ENCODE measurements at places on chromosomes 16 and 17.

DNA sequence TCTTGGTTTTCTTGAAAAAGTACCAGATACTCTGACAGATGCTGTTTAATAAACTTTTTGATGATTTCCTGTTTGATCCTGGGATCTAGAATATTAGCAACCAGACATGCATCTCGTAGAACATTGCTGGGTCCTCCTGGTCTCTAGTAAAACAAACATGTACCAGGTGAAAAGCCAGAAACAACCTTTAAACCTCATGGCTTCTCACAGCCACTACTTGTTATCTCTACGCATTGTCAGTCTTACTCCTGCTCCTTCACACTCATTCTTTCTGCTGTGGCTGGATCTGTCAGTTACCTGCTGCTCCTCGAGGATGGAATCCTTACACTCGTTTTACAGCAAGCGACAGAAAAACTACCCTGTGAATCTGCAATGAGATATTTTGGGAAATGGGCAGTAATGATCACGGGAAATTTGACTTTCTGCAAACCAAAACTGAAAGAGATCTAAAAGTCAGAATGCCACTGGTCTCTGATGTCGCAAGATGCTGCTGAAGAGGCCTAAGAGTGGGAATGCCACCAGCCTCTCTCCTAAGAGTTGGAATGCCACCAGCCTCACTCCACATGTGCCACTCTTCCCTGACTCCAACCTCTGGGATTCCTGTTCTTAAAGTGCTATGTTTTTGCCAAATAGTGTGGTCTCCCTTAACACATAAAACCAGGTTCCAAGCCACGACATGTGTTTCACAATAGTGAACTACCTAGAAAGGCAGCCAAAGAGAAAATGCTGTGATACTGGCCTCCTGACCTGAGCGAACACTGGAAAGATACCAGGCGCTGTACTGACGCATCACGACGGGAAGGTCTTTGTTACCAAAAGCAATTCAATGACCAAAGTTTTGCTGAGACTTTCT, 86.3 kb downstream of the VPS53 start:
- no peak for ATAC-seq

- no peak for ATAC-seq
Observed at GRCh38 chr17:8153957-8154607, 1.9 kb upstream of the PER1 start.

GRCh38 chr16:82010649-82011048, 621 bp downstream of the SDR42E1 start:
- ATAC-seq = peak; percentile 40

DNA sequence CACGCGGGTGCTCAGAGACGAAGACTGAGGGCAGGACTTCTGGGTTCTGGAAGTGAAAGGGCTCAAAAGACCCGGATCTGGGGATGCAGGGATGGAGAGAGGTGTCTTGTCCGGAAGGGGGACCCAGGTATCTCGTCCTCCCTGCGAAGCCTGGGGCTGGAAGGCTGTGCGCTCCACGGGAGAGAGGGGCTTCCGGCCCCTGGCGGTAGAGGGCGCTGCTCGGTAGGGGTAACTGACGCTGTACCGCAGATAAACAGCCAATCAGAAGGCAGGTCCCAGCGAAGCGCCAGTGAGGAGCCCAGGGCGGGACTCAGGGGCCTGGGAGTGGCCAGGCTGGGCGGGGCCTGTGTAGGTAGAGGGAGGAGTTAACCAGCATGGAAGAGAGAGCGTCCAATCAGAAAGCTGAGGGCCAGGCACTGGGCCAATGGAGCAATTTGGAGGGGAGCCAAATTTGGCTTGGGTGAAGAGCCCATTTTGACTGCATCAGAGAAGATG, 804 bp downstream of the TGFB1I1 start:
- ATAC-seq = no peak

GRCh38 chr17:49556223-49556943, 19.3 kb upstream of the NXPH3 start:
- ATAC-seq = peak; percentile 98

GRCh38 chr17:74484066-74484465, 17.6 kb downstream of the CD300A start:
- no peak for ATAC-seq

DNA sequence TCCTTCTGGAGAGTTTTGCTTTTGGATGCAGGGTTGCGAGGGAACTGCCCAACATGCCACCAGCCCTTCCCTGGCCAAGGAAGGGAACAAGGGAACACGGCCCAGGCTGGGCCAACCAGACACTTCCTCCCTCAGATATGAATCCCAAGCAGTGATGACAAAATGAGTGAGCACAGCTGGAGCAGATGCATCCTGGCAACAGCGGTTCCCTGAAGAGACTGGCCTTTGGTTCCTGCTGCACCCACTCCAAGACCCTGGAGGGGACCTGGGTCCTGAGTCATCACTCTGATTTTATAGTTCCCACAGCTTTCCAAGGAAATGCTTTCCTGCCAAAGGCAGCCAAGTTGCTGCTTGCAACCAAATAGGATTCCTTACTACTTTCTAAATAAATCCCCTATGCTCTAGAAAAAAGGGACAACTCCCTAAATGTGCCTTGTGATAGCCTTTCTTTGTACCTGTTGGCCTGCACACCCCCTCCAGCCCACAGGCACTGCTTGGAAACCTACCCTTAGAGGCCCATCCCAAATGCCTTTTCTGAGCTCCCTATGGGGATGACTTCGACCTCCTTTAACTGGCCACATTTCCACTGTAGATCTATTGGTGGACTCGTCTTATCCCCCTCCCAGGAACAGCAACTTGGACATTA, 5.3 kb downstream of the ST3GAL2 start:
- no peak for ATAC-seq

- no peak for ATAC-seq
Observed at GRCh38 chr17:61005358-61005757, 327.7 kb downstream of the BCAS3 start.

GRCh38 chr16:339680-340079, 12.8 kb downstream of the AXIN1 start:
- peak; percentile 38 for ATAC-seq

DNA sequence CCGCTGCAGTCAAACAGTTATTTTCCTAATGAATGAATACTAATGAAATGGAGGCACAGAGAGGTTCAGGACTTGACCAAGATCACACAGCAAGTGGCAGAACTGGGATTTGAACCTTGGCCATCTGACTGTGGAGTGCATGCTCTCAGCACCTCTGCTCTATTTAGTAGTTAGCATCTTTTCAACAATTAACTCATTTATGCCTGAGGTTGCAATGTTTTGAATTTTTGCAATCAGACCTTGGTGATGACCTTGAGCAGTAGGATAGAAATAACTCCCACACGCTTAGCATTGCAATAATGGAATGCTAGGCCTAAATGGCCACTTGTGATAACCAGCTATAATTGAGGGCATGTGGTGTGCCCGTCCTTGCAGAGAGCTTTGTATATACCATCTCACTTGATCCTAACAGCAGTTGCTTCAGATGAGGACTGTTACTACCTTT, 31.0 kb downstream of the NAGPA start:
- ATAC-seq = no peak

DNA sequence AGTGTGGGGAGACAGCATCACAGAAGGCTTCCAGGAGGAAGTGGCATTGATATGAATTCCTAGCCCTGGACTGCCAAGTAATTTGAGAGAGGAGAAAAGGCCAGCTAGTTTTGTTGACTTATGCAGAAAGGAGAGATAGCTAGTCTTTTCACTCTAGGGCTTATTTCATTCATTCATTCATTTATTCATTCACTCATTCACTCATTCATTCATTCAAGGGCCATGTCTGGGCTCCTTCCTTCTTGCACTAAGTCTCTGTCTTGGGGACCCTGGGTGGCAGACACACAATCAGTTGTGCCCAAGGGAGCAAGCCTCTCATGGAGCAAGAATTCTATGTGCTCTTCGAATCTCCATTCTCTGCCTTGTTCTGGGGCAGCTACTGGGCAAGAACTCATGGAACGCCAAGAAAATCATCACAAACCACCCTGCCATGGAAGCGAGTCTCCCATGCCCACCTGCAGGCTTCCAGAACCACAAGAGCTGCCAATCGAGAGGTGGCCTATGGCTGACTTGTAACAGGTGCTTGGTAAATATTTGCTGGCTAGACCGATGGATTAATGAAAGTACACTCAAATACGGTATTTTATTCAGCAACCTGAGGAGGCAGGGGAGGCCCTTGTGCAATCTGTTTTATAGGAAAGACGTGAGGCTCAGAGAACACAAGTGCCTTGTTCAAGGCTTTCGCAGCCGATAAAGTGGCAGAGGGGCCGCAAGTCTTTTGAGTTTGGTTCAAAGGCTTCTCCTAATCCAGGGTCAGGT, 223.6 kb downstream of the XYLT1 start:
- ATAC-seq = no peak

- no peak for ATAC-seq
Observed at GRCh38 chr16:77383606-77384187, 51.1 kb downstream of the ADAMTS18 start.

- no peak for ATAC-seq
Observed at GRCh38 chr16:52825892-52826291, 226.8 kb downstream of the CHD9NB start.

GRCh38 chr16:28072087-28072486, 8.6 kb upstream of the GSG1L start:
- ATAC-seq = no peak

- ATAC-seq = no peak
Observed at GRCh38 chr16:7579454-7579853, 246.8 kb downstream of the RBFOX1 start.

DNA sequence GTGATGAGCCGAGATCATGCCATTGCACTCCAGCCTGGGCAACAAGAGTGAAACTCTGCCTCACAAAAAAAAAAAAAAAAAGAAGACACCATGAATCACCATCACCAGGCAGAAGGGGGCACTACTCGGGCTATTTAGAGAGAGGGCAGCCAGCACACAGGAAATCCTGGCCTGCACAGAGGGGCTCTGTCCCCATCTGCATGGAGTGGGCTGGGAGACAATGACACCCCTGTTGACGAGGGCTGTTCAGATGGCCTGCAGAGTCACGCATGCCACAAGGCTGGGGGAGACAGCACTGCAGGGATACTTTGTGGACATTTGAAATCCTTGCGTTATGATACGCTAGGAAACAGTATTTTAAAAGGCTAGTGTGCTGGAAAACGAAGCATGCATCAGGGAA, 48.3 kb downstream of the CUEDC1 start:
- no peak for ATAC-seq

DNA sequence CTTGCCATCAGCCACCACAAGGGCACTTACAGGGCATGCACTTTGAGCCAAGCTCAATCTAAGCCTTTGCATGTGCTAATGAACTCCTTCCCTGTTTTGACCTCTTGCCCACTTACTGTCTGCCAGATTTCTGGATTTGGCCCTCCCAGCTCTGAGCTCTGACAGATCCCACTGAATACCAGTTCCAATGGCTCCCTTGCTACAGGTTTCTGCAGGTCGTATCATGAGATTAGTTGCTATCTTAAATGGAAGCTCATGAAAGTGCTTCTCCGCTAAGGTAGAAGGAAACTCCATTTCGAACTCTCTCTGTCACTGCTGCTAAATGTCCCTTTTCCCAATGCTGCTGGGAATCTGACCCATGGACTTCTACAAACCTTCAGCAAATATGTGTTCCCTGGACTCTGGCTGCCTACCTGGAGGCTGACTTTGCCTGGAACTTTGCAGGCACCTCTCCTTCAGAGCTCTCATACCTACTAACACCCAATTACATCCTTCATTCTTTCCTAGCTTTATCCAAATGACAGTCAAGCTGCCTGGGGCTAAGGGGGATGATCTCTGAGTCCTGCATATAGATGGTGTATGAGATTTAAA, 23.5 kb upstream of the TOB1 start:
- no peak for ATAC-seq

DNA sequence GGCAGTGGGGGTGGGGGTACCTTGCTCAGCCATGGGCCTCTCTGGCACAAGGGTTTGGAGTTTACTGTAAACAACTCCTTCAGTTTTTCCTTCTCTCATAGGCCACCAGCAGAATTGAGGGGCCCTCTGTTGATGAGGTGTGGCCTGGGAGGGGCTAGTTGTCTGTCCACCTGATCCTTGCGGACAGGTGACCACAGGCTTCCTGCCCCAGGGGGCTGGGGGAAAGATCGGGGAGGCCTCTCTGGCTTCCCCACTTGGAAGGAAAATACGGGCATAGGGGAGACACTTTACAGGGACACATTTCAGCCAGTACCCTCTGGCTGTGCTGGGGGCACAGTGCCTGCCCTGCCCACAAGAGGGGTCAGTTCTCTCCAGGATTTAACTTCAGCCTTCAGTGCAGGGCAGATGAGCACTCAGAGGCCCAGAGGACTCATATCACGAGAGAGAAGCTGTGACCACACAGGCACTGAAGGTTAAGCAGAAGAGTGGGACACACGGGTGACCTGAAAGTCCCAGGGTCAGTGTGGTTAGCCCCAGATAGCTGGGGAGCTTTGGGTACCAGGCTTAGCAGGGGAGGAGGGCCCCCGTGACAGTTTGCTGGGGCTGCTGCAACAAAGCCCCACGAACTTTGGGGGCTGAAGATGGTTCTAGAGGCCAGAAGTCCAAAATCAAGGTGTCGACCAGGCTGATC, 245.9 kb downstream of the SEC14L1 start:
- no peak for ATAC-seq

DNA sequence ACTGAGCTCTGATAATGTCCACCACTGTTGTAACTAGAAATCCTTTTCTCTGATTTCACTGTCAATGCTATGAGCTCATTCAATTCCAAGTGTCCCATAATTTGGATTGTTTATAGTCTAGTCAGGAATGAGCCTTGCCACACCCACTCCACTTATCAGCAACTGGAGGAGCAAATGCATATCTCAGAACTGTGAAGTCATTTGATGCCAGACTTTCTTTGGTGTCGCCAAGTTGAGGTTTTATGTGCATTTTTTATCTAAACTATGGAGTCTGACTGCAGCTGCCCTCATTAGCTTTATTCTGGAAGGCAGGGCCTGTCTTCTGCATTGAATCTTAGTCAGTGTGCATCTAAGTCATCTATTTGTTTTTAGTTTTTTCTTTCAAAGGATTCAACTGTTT, 361.3 kb downstream of the PMP22 start:
- no peak for ATAC-seq

DNA sequence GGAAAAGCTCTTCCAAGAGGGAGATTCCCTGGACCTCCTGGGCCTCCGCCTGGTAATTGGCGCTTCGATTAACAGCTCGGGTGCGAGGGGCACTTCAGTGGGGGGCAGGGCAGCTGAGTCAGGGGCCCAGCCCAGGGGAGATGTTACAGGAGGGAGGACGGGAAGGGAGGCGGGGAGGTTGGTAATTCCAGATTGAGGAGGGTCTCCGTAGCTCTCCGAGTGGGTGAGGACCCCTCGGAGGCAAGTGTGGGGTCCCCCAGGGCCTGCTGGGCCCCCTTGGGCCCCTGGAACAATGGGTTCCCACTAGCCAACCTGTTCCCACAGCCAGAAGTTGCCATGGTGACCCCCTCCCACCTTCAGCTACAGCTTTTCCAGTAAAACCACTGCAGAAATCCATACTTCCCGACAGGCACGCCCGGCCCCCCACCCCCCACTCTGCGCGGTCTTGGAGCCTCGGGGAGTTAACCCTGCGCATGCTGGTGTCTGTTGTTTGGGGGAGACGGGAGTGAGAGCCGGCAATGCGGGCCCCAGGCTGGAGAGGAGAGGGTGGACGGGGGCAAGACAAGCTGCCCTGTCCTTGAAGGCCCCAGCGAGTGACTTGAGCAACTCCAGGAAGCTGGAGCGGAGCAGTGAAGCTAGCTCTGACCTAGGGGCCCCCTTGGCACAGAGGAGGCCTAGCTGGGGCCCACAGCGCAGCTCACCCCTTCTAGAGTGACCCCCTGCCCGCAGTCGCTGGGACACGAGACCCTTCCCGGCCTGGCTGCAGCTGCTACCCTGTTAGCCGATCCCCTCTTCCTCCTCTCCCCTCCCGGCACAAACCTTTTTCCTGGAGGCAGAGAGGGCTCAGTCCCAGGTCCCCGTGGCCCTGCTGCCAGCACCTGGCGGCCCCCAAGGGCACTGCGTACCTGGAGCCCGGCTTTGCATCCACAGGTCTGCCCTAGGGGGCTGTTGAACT, 37.8 kb downstream of the TMEM235 start:
- no peak for ATAC-seq
